SW 1271 (cell line): ENCODE measurements at places on chromosomes 12 and 14.

DNA sequence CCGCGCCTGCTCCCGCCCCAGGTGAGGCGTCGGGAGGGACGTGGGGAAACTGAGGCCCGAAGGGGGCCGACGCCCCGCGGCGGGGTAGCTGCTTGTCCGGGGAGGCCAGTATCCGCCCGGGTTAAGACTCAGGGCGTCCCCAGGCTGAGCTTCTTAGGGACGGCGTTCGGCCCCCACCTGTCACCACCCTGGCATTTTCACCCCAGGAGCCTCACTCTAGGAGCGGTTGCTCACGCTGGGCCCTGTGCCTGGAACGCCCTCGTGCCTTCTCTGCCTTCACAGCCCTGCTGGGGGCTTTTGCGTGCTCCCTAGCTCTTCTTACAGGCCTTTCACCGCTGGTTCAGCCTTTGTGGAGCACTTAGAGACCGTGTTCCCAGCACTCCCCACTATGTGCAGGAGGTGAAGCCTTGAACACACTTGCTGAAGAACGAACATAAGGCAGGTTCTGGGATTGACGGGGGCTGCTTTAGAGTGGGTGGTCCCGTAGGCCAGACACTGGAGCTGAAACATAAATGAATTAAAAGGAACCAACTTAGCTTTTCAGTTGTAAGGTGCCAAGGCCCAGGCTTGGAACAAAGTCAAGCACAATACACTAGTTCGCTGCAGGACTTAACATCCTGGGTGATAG lies 601 bp downstream of the ZNF839 start:
- DNase-seq: no peak

GRCh38 chr12:67148265-67148664 lies 120.9 kb upstream of the CAND1 start:
- DNase-seq: no peak

GRCh38 chr12:51247523-51248206 lies 9.0 kb downstream of the DAZAP2 start:
- DNase-seq: no peak

- no peak for DNase-seq
These were observed 328.3 kb upstream of the DIO3 start for GRCh38 chr14:101233021-101233366.

DNA sequence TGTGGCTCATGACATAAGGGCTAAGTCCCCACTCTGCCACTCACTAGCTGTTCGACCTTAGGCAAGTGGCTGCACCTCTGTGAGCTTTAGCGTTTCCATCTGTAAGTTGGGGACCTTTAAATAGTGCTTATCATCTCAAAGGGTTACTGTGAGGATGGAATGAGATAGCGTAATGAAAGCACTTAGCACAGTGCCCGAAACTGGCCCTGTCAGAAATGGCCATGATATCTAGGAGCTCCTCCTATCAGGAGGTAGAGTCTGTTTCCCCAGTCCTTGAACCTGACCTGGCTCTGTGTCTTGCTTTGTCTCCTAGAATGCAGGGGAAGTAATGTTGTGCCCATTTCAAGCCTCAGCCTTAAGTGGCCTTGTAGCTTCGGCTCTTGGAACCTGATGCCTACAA lies 211.0 kb downstream of the RBM19 start:
- no peak for DNase-seq

DNA sequence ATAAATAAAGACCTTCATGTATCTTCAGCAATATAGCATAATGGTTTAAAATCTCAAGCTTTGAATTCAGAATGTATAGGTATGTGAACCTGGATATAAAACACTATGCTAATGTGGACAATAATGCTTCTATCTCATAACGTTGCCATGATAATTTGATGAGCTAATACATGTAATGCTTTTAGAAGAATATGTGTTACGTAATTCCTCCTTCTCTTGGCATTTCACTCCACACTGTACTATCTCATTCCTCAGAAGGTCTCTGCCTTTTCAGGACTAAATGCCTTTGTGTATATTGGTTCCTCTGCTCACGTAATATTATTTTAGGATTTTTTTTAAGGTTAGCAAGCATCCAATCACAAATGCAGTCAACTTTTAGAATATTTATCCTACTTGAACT lies 86.5 kb downstream of the FOXA1 start:
- no peak for DNase-seq

GRCh38 chr12:129331356-129332085 lies 478.2 kb downstream of the GLT1D1 start:
- DNase-seq: no peak

DNA sequence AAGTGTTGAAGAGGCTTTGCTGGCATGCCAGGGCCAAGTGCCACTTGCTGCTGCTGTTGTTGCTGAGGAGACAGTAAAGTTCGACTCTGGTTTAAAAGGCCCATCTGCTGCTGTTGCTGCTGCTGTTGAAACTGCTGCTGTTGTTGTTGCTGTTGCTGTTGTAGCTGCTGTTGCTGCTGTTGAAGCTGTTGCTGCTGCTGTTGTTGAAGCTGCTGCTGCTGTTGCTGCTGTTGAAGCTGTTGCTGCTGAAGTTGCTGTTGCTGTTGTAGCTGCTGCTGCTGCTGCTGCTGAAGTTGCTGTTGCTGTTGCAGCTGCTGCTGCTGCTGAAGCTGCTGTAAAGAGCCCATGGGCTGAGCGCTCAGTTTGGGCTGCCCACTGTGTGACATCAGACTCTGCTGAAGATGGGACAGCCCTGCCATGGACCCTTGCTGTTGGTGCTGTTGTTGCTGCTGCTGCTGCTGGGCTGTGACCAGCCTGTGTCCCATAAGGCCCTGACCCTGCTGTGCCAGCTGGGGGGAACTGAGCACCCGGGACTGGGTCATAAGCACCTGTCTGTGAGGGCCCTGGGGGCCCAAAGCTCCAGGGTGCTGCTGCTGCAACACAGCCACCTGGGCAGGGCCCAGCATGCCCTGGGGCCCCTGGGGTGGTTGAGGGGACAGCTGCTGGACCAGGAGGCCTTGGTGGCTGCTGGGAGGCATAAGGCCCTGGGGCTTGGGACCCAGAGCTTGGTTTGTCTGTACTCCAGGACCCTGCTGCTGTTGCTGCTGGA lies 14.3 kb upstream of the PRKAG1 start:
- no peak for DNase-seq

DNA sequence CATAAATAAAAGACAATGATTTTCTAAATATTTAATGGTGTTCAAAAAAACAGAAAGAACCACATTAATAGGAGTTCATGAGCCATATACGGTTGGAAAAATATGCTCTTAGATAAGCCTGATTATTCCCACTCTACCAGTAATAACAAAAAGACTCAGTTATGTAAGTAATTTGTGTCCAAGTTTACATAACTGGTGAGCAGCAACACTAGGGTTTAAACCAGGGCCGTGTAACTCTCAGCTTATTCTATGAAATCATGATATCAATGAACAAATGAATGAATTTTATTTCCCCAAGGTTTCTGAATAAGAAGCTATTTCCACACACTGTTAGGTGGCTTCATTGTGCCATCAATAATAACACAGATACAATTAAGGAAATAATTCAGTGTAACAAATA lies 98.3 kb downstream of the GARIN6 start:
- no peak for DNase-seq

- no peak for DNase-seq
These were observed 189.4 kb upstream of the ALG10 start for GRCh38 chr12:33832900-33833299.

GRCh38 chr14:89258728-89259273 lies 158.2 kb downstream of the FOXN3 start:
- DNase-seq: no peak

- DNase-seq: no peak
These were observed 861 bp downstream of the IL26 start for GRCh38 chr12:68224613-68225285.

GRCh38 chr14:98181241-98181640 lies 1090.8 kb downstream of the BCL11B start:
- DNase-seq: no peak

GRCh38 chr12:89259821-89260220 lies 92.5 kb downstream of the DUSP6 start:
- no peak for DNase-seq

GRCh38 chr12:82055391-82055790 lies 296.2 kb upstream of the PPFIA2 start:
- DNase-seq: no peak

DNA sequence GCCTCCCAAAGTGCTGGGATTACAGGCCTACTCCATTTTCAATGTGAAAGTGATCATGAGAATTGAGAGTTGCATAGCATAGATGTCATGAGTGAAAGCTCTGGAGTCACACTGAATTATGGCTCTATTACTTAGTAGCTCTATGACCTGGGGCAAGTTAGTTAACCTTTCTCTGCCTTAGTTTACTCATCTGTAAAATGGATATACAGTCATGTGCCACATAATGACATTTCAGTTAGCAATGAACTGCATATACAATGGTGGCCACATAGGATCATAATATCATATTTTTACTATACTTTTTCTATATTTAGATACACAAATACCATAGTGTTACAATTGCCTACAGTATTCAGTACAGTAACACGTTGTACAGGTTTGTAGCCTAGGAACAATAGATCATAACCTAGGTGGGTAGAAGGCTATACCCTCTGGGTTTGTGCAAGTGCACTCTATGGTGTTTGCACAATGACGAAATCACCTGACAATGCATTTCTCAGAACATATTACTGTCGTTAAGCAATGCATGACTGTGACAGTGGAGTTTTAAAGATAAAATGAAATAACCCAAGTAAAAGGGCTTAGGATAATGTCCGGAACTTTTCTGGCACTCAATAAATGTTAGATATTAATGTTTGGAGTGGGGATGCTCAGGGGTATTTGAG lies 53.1 kb downstream of the ZFYVE26 start:
- DNase-seq: no peak

DNA sequence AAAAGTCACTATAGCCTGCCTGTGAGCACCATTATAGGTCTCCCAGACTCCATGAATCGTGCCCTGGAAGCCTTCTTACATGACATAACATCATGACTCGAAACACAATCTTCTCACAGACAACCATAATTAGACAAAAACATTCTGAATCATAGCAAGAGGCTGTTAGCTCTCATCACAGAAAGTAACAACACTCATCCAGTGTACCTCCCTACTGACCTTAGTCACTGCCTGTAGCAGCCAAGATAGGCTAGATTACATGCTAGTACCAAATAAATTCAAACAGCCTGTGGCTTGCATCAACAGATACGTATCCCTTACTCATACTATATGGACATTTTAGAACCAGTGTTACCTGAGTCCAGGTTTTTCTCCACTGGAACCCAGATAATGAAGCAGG lies 663.8 kb upstream of the FOXG1 start:
- no peak for DNase-seq

DNA sequence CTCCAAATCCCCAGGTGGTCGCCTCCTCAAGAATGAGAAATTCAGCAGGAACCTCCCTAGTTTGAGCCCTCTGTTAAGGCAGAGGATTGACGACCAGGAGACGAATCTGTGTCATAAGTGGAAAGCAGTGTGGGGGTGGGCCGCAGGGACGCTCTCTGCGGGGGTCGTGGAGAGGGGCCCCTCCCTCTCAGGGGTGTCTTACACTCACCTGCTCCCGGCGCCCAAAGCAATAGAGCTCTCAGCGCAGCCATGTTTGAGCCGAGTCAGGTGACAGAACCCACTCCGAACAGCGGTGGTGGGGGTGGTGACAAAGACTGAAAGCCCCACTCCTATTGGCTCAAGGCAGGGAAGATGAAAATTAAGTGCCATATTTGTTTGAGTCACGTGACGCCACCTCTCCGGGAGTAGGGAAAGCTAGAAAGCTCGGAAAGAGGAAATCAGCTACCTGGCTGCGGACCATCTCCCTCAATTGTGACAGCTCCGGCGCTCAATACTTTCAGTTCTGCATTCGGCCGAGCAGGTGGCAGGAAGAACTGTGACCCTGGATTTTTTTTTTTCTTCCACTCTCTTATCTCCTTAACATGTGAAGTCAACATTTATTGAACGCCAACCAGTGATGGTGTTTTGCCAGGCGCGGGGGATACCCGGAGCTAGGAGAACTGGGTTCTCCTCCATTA lies at the start of gene ZFYVE26:
ZFYVE26 (minus strand) TSS at position 265 of the 677 bp plus-strand sequence. CDS start 627 bp downstream, outside the sequence.
- peak; percentile 98 for DNase-seq

GRCh38 chr14:70711451-70711850 lies 69.7 kb downstream of the TTC9 start:
- no peak for DNase-seq

- DNase-seq: no peak
These were observed 51.2 kb downstream of the FIGNL2 start for GRCh38 chr12:51797301-51797700.

DNA sequence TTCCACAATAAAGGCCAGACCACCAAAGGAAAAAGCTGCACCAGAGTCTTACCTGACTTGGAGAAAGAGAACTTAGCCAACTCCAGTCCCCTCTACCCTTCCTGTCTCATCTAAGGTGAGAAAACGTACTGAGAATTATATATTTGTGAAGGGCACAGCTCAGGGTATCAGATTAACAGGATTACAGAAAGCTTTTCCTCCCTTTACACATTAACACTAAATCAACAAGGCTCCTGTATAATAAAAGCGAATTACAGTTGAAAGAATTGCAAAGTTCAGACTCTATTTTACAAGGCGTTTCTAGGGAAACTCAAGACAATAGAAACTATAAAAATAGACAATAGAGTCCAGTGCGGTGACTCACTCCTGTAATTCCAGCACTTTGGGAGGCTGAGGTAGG lies 82.7 kb upstream of the RPL10L start:
- no peak for DNase-seq

- DNase-seq: no peak
These were observed 1.5 kb downstream of the HOXC8 start for GRCh38 chr12:54010053-54010971.

- DNase-seq: no peak
These were observed 34.0 kb downstream of the CIT start for GRCh38 chr12:119843100-119843499.

GRCh38 chr12:55697686-55698085 lies 10.0 kb downstream of the ITGA7 start:
- DNase-seq: no peak

GRCh38 chr14:81221579-81222102 lies 882 bp upstream of the GTF2A1 start:
- peak; percentile 35 for DNase-seq

GRCh38 chr12:42343721-42344120 lies 17.8 kb downstream of the PPHLN1 start:
- DNase-seq: no peak

DNA sequence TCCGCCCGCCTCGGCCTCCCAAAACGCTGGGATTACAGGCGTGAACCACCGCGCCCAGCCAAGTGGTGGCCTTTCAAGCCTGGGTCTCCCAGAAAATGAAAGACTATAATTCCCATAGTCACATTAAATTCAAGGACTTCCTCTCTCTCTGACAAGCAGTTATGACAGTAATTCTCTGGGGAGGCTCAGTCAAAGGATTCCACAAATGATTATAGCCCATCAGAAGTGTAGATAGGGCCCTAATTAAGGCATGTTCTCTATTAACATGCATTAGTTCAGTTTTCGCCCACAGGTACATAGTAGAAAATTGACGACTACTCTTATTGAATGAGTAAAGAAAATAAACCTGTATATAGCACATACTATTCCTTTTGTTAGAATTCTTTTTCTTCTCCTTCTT lies 16.4 kb downstream of the PRMT8 start:
- DNase-seq: no peak

GRCh38 chr14:59225281-59225680 lies 36.8 kb downstream of the DAAM1 start:
- DNase-seq: no peak
